NCI-H510A treated with DMSO at 0.1 percent for 48 hours (cell line): ENCODE measurements at places on chromosomes 6 and 20.

- no peak for DNase-seq
Measured at GRCh38 chr20:31605902-31606803, 1.1 kb downstream of the ID1 start.

GRCh38 chr6:42363926-42364849 lies 87.5 kb downstream of the TRERF1 start:
- no peak for DNase-seq

DNA sequence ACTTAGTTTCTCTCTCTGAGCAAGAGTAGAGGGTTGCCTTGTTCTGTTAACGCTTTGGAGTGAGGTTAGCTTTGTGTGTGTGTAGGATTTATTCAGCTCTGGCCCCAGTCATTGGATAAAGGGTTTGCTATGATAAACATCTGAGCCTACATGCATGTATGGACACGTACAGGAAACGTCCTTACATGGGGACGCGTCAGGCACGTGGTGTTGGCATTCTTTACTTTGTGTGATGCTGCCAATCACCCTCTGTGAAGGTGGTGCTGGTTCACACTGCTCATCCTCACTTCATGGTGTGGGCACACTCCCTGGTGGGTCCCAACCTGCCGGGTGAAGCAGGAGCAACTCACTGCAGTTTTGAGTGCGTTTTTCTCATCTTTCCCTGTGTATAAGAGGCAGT lies 53.4 kb upstream of the CD93 start:
- peak; percentile 98 for DNase-seq

- no peak for DNase-seq
Measured at GRCh38 chr6:141309295-141309694, 823.4 kb upstream of the GJE1 start.

DNA sequence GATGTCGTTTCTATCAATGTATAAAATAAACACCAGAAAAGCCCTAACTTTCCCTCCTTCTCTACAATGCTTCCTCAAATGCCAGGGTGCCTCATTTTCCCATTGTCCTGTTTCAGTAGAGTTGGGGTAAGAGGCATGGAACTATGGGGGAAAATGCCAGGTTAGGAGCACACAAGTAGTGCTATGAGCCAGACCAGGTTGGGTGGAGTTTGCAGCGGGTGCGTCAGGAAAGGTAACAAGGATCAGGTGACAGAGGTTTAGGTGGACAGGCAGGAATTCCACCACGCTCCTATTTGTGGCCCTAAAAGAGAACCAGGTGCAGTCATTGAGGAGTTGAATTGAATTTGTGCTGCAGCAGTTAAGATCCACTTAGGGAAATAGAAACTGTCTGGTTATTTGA lies 36.5 kb downstream of the SYTL3 start:
- peak; percentile 41 for DNase-seq

DNA sequence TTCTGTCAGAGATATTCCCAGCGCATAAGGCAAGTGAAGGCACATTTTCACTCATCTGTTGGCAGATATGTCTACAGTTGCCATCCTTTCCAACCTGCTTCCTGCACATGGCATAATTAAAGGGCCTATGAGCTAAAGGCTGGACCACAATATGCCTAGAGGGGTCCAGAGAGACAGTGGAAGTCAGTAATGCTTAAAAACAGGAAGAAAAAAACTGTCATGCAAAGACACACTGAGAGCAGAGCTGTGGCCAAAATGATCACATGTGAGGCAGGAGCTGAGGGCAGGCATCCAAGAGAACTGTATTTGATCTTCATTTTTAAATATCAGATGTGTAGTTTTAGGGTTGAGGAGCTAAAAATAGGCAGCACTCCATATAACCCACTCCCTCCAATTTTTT lies 125.0 kb upstream of the BACH2 start:
- DNase-seq = no peak

- DNase-seq = no peak
Measured at GRCh38 chr6:148075352-148075751, 267.3 kb upstream of the SASH1 start.

- DNase-seq = peak; percentile 30
Measured at GRCh38 chr20:47181056-47181862, 175.2 kb downstream of the ZMYND8 start.

DNA sequence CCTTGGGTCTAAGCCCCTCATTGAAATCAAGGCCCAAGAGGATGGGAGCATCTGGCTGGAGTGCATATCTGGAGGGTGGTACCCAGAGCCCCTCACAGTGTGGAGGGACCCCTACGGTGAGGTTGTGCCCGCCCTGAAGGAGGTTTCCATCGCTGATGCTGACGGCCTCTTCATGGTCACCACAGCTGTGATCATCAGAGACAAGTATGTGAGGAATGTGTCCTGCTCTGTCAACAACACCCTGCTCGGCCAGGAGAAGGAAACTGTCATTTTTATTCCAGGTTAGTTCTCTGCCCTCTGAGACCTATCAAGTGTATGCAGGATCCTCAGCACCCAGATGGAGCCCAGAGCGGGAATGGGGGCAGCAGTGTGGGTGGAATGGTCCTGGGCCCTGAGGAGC lies 5.1 kb downstream of the BTN2A2 start:
- DNase-seq = no peak

- DNase-seq = no peak
Measured at GRCh38 chr6:142940487-142940886, 4.5 kb downstream of the HIVEP2 start.

- DNase-seq = no peak
Measured at GRCh38 chr20:17661121-17661744, 20.8 kb downstream of the RRBP1 start.

- DNase-seq = peak; percentile 66
Measured at GRCh38 chr6:83853178-83854000, at the start of gene RIPPLY2. Gene RIPPLY2, plus strand, starts transcription at chr6:83853360. Its CDS starts 57 bp downstream, at chr6:83853417.

GRCh38 chr6:14703586-14703985 lies 542.3 kb upstream of the JARID2 start:
- no peak for DNase-seq

GRCh38 chr20:48571949-48572847 lies 255.6 kb downstream of the PREX1 start:
- no peak for DNase-seq

- no peak for DNase-seq
Measured at GRCh38 chr6:113594726-113595125, 262.4 kb upstream of the MARCKS start.

- no peak for DNase-seq
Measured at GRCh38 chr6:147802459-147802858, 294.0 kb downstream of the SAMD5 start.

DNA sequence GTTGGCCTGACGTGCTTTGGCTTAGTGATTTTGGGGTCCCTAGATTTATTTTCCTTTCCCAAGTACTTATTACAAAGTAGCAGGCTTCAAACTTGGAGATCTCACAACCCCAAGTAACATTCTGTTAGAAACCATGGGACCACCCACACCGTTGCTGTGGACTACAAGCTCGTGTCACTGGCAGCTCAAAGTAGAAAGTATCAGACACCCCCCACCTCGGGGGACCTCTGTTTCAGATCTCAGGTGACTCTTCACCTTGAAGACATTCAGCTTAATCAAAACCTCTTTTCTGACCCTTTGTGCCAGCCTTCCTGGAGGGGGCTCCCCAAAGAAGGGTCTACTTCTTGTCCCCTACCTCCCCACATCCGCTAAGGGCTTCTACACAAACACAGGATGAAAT lies 15.7 kb upstream of the MYT1 start:
- DNase-seq = no peak
